Naive thymus-derived CD4-positive, alpha-beta T cell (primary cell): ENCODE measurements at places on chromosomes 16 and 17. TPM values are rescaled to one million over a fixed set of nuclear protein-coding genes. Genes with fewer than 3 reads are reported as not detected.

The SLC38A8 gene
- total RNA-seq, result not detected in 2 replicates

DNA sequence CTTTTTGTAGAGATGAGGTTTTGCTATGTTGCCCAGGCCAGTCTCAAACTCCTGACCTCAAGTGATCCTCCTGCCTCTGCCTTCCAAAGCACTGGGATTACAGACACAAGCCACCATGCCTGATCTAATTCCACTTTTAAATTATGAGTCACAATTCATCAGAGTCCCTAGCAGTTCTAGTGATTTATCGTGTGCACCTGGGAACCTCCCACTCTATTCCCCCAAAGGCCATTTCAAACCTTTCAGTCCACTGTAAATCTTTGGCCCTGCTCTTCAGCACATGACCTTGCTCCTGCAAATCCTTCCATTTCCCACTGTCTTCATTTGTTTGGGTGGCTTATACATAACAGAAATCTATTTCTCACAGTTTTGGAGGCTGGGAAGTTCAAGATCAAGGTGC, 73.0 kb downstream of the HS3ST2 start:
- DNase-seq, result no peak

GRCh38 chr17:81488276-81488860, 24.2 kb downstream of the ACTG1 start:
- no peak for DNase-seq

DNA sequence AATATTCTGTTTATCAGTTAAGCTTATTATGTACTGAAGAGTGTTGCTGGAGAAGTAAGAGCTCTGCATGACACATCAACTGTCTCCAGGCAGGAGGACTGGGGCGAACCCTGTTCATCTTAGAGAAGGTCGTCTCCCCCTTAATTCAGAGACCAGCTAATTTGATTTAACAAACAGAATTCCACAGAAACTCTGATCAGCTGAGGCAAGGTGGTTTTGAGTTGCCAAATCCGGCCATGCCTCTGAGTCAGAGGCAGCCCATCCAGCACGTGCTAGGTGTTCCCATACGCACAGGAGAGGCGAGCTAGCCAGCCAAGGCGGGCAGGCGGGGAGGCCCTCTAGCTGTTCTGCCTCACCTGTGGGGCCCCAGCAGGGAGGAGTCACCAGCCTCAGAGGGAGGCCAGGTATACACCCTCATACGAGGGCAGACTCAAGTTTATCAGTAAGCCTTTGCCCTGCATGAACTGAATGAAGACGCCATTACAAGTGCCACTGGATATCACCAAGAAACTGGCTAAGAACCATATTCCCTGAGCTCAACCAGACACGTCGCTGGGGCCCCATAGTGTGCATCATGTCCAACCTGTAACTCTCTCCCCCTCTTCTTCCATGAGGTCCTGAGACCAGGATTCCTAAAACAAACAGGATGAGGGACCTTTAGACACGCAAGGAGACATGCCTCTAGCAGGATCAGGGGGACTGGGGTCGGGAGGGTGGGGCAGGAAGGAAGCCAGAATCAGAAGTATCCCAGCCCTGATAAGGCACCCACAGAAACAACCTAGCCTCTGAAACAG, 25.7 kb downstream of the STAT5A start:
- peak; percentile 68 for DNase-seq

DNA sequence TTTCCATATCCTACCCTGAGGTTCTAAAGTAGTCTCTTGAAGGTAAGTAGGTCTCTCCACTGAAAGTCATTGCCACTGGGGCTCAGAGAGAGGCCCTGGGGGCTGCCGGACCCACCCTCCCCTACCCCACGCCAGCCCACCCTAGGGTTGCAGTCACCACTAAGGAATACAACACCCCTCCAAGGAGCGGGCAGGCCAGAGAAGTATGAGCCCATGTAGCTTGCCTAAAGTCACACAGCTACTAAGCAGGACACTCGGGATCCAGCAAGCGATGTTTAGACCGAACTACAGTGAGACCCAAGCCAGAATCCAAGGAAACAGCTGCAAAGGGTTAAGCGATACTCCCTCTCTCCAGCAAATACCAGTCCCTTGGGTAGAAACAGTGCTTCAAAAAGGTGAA, 27.0 kb downstream of the C16orf78 start:
- DNase-seq, result no peak

The NOTUM gene
- not detected for total RNA-seq

DNA sequence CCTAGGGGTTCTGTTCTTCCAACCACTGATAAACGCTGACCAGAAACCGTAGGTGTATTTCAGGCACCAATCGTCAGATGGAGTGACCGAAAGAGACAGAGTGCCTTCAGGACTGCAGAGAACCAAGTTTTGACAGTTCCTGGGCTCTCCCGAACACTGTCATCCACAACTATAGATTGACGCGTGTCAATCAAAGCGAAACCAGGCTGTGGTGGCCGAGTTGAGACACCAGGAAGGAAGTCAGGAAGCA, 11.9 kb upstream of the AURKB start:
- DNase-seq, result no peak

The CDH15 gene
- not detected for total RNA-seq

The KRT28 gene
- not detected in 2 replicates for total RNA-seq

DNA sequence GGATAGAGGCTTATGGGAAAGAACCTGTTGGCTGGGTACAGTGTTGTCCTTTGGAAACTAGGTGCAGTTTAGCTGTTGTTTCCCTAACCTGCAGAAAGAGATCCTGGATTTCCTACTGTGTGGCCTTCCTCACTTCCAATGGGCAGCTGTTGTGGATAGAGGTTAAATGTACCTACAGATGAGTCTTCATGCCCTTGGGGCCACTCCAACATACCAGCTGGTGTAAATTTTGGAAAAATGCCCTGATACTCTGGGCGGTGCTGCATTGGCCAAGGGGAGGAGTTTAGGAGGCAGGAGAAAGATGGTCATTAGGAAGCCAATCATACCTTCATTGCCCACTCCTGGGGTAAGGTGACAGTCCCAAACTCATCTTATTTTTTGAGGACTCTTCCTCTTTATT, 70.2 kb downstream of the SNX11 start:
- DNase-seq, result no peak

DNA sequence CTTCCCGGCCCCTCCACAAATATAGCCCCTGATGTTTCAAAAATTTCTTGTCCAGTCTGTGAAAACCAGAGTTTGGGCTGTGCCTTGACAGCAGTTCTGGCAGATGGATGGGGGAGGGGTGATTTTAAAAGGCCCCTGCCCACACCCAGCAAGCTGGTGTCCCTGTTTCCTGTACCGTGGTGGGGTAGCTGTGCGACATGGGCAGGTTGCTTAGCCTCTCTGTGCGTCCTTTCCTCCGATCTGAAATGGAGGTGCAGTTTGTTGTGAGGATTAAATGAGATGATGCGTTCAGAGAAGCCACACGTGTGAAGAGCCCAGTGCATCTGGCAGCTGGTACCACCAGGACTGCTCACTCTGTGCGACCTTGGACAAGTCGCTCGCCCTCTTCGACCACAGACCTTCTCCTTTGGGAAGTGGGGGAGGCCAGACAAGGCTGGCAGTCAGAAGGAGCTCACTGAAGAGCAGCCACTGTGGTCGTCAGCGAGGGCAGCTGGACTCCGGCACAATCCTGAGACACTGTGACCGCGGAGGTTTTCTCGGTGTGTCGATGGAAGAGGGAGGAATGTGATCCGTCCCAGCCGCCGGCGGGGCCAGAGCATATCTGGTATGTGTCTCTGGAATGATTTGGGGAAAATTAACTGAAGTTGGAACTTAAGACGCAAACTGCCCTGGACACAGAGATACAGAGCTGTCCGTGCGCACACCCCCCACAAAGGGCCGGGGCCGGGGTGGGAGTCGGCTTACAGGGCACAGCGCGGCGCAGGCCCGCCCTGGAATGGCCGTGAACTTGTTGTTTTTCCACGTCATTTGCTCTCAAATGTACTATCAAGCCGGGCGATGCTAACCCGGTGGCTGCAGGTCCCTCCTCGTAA, 721 bp upstream of the WFIKKN2 start:
- DNase-seq, result no peak

The PYDC1 gene
- total RNA-seq, result not detected

DNA sequence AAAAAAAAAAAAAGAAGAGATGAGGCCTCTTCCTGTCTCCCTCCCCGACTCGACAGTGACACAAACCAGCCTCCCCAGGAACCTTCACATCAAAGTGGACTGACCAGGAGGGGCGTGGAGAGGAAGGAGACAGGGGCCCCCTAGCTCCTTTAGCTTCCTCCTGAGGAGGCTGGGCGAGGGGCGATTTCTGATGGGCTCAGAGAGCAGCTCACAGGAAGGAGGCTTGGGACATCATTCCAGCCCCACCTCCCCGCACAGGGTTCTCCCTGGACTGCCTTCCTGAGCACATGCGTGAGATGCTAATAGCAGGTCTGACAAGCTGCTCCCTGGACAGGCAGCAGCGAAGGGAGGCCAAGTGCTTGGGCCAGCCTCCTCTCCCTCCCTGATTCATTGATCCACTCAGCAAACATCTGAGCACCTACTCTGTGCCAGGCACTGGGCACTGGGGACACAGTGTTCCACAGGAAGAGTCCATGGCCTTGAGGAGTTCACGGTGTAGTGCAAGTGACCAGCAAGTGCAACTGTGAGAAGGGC, 14.4 kb upstream of the DOK4 start:
- DNase-seq, result no peak

GRCh38 chr16:8962393-8963009, 1.2 kb downstream of the USP7 start:
- peak; percentile 65 for DNase-seq

DNA sequence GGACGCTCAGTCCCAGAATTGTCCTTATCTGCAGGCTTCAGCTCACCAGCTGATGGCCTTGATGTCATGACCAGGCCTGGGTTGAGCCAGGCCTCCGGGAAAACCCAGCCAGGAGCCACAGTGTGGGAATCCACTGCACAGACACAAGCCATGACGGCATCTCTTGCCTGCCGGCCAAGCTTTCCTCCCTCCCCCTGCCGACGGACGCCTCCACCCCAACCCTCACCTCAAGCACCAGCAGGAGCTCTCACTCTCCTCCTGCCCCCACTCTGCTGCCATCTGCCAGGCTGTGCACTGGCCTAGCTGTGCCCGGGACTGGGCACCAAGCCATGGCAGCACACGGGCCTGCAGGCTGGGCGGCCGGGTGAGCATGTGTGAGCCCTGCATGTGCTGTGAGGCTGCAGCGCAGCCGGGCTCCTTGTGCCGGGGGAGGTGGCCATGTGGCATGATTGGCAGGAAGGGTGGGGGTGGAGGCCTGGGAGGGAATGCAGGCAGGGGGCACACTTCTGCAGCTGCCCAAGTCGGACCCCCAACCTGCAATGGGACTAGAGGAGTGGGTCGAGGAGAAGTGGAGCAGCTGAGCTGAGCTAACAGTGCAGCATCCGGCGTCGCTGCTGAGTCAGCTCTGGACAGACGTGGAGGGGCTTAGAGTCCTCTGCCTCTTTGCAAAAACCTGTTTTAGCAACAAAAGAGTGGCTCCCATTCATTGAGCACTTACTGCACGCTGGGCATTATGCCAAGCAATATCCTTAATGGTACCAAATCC, 268.5 kb downstream of the CBLN1 start:
- no peak for DNase-seq

DNA sequence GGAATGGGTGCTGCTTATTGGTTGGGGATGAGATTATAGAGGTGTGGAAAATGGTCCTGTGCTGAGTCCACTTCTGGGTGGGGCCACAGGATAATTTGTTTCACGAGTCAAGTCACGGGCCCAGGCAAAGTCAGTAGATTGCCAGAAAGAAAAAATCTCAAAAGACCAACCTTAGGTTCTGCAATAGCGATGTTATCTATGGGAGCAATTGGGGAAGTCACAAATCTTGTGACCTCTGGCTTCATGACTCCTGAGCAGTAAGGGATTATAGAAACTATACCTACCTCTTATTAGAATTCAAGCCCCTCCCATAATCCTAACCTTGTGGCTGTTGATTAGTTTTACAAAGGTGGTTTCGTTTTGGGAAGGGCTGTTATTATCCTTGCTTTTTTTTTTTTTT, 31.4 kb downstream of the WWP2 start:
- DNase-seq, result no peak

GRCh38 chr17:35708951-35709350, 22.5 kb upstream of the RASL10B start:
- no peak for DNase-seq

GRCh38 chr16:67562526-67562917, at the start of gene CTCF:
Gene CTCF, plus strand, starts transcription at chr16:67562526. Its CDS starts 48,307 bp downstream, at chr16:67610833.
- DNase-seq, result no peak

DNA sequence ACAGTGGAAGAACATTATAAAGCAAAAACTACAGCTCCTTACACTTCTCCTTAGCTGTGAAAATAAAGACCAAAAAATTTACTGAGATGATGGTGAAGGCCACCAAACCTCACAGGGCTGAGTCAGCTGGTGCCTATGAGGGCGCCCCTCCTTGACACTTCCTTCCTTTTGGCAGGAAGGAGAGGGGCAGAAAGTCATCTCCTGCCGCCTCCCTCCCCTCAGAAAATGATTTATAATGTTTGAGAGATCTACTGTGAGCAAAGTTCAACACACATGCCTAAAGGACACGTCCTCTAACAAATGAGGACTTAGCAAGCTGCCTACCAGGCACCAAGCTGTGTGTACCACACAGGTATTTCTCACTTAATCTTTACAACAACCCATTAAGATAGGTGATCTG, 245.7 kb downstream of the PRKCA start:
- no peak for DNase-seq

DNA sequence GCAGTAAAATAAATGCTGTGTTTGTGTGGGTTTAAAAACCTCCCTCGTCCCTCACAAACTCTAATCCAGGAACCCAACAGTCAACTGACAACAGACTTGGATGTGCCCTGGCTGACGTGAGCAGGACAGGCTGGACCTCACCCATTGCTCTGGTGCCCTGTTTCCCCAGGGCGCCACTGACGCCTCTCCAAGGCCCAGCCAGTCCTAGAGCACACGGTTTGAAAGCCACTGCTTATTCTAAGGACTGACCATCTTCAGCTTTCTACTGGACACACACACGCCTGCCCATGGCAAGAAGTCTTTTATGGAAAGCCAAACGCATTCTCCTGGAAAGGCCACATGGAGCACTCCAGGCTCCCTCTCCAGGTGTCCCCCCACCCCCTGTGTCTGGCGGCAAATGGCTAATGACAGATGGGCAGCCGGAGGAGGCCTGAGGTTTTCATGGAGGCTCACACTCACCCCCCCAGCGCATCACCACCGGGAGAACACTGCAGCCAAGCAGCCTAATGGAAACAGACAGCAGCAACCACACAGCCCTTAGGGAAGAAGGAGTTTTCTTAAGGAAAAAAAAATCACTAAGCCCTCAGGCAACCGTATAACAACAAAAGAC, 319.2 kb downstream of the SOX9 start:
- DNase-seq, result no peak

The SCARF1 gene
- 6.2 and 9.3 TPM in 2 replicates for total RNA-seq

GRCh38 chr17:29031488-29031887, 11.5 kb upstream of the PIPOX start:
- DNase-seq, result no peak

GRCh38 chr16:79595931-79596450, 4.5 kb downstream of the MAF start:
- DNase-seq, result no peak
